Activated naive CD4-positive, alpha-beta T cell treated with anti-CD3 and anti-CD28 coated beads for 36 hours (primary cell): ENCODE measurements at places on chromosomes 12 and 14. TPM values are rescaled to one million over a fixed set of nuclear protein-coding genes. Genes with fewer than 3 reads are reported as not detected.

DNA sequence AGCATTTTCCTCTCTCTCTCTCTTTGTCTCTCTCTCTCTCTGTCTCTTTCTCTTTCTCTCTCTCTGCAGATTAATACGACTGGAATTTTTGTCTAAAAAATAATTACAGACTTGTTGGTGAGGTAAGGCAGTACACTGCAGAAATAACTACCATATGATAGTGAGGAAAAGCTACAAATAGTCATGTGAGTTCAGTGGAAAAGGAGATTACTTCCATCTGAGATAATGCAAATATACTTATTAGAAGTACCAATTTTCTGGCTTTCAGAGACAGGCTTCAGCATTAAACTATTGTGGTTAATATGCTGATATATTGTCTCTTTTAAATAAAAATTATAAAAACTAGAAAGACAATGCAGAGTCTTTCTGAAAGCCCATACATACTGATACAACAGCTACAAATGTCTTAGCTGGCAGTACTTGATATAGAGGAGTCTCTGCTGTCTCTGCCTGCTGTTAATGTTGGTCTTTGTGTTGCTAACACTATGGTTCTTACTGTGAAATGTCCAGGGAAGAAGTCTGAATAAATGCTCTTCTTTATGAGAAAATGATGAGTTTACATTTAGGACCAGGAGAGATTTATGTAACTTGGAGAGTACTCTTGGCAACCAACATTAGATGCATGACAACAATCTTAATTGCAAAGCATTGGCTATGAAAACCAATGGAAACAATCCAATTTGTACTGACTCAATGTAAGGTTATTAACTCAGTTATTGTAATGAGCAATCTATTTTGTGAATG is 167.0 kb downstream of the LRFN5 start:
- no peaks in the 10 kb centered on the region for H3K27me3 ChIP-seq
- no peak overlapping the region for H3K27ac ChIP-seq
- H3K4me1 ChIP-seq = no peaks in the 10 kb centered on the region
- no peaks in the 10 kb centered on the region for H3K36me3 ChIP-seq
- H3K4me3 ChIP-seq = no peak overlapping the region

- peaks cover 18% of the 10 kb centered on the region for H3K4me1 ChIP-seq
- peak overlapping the region; percentile 51 for H3K27ac ChIP-seq
- H3K36me3 ChIP-seq = peaks cover 32% of the 10 kb centered on the region
- no peak for DNase-seq
Measured at GRCh38 chr14:102878970-102879460, 43.4 kb upstream of the AMN start.

GRCh38 chr12:1281683-1282366 is 290.8 kb downstream of the ERC1 start:
- no peak overlapping the region for H3K27ac ChIP-seq
- H3K27me3 ChIP-seq = no peaks in the 10 kb centered on the region
- no peak for DNase-seq
- peaks cover 2% of the 10 kb centered on the region for H3K36me3 ChIP-seq

DNA sequence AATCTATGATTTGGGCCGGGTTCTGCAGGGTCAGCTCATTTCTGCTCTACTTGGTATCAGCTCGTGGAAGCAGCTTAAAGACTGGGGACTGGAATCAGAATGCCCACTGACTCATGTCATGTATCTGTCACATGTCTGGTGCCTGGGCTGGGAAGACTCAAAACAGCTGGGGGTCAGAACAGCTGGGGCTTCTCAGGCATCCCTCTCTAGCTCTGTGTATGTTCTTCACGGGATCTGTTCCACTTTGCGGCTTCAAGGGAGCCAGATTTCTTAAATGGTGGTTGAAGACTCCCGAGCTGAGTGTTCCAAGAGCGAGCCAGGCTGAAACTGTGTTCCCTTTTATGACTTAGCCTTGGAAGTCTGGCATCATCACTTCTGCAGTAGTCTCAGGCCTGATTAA is 11.9 kb downstream of the AEBP2 start:
- H3K4me3 ChIP-seq = no peak overlapping the region
- H3K27me3 ChIP-seq = no peaks in the 10 kb centered on the region
- peaks cover 75% of the 10 kb centered on the region for H3K4me1 ChIP-seq
- no peak for DNase-seq
- no peak overlapping the region for H3K27ac ChIP-seq

DNA sequence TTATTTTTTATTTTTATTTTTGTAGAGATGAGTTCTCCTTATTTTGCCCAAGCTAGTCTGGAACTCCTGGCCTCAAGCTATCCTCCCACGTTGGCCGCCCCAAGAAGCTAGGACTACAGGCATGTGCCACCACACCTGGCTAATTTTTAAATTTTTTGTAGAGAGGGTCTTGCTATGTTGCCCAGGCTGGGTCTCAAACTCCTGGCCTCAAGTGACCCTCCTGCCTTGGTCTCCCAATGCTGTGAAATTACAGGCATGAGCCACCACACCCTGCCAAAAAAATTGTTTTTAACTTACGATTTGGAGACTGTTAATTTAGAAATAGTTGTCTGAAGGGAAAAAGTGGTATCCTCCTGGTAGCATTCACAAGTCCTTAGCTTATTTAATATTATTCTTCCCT is 120.7 kb downstream of the PPM1H start:
- no peak overlapping the region for H3K4me3 ChIP-seq
- H3K4me1 ChIP-seq = peaks cover 8% of the 10 kb centered on the region
- no peak for DNase-seq
- H3K27me3 ChIP-seq = peaks cover 20% of the 10 kb centered on the region
- no peaks in the 10 kb centered on the region for H3K36me3 ChIP-seq

GRCh38 chr14:64720131-64720576 is 15.9 kb downstream of the PLEKHG3 start:
- peaks cover 25% of the 10 kb centered on the region for H3K4me1 ChIP-seq
- no peak overlapping the region for H3K27ac ChIP-seq
- H3K36me3 ChIP-seq = no peaks in the 10 kb centered on the region
- H3K4me3 ChIP-seq = no peak overlapping the region

DNA sequence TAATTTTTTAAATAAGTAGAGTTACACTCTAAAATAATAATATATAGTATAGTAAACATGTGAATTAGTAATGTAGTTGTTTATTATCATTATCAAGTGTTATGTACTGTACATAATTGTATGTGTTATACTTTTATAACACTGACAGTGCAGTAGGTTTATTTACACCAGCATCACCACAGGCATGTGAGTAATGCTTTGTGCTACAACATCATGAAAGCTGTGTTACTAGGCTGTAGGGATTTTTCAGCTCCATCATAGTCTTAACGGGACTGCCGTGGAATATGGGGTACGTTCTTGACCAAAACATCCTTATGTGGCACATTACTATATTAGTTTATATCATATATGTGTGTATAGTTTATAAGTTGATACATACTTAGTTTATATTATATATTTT is 8.6 kb downstream of the FNTB start:
- no peak overlapping the region for H3K4me3 ChIP-seq
- peaks cover 27% of the 10 kb centered on the region for H3K4me1 ChIP-seq
- H3K27me3 ChIP-seq = no peaks in the 10 kb centered on the region
- H3K36me3 ChIP-seq = peaks cover 2% of the 10 kb centered on the region

DNA sequence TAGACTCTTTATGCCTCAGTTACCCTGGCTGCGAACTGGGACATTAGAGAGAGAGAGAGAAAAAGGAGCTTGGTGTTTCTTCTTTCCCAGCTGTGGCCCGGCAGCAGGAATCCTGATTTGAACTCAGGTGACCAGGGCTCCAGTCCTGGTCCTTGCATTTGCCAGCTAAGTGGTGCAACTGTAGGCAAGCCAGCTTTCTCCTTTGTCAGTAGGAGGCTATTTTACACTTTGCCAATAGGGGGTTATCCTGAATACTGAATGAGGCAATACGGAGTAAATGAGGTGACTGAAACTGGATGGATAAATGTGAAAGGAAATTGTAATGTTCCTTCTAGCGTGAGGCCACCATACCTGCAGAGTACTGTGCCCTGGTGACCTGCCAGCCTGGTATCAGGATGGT is 27.8 kb downstream of the KCNA5 start:
- no peaks in the 10 kb centered on the region for H3K36me3 ChIP-seq
- no peak for DNase-seq
- H3K27me3 ChIP-seq = peaks cover 2% of the 10 kb centered on the region

Gene RPL10L
- not detected for total RNA-seq

Gene ASIC1
- total RNA-seq = 3.2 TPM

Gene CBLN3
- 7.7 TPM for total RNA-seq
